GM23248 (cell line): ENCODE measurements at places on chromosomes 5 and 9.
A peak's percentile ranks its signal among the peaks of the same experiment; 100 is the strongest.

GRCh38 chr5:1729641-1730486 is 69.8 kb downstream of the MRPL36 start:
- DNase-seq = no peak

- no peak for DNase-seq
Observed at GRCh38 chr9:93680443-93681268, 104.3 kb downstream of the PHF2 start.

DNA sequence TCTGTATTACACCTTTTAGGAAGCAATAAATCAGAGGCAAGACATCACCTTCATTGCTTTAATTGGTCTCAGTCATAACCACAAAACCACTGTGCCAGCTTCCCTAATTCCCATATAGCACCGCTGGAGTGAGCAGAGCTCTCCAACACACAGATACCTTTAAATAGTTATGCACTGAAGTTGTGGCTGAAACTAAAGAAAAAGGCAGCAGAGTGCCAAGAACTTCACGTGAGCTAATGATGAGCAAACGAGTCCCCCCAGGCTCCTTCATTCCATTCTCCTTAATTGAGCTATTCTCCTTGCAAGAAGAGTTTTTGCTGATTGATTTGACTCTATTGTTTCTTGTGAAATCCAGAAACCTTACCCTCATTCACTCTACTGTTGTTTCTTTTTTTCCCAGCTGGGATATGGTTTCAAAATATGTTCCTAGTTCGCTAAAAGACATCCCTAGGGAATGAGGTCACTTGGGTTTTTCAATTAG is 501.5 kb downstream of the SPATA31D1 start:
- peak; percentile 84 for DNase-seq

GRCh38 chr9:102049586-102050246 is 311.3 kb upstream of the GRIN3A start:
- DNase-seq = no peak

- no peak for DNase-seq
Observed at GRCh38 chr5:67620424-67621397, 424.1 kb upstream of the CD180 start.

DNA sequence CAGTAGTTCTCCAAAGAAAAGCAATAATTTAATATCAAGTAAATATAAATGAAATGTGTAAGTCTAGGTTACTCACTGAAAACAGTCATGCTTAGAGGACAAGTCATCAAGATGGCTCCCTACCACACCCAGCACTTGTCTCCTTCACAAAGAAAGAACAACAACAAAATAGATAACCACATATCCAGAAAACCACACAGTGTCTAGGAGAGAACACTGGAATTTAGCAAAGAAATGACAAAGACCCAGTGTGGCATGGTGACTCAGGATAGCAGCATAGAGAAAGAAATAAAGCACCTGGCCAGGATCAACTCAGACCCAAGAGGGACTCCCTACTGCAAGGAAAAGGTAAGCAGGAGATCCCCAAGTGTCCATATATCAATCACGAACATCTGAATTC is 356.2 kb downstream of the TMEM161B start:
- DNase-seq = no peak

DNA sequence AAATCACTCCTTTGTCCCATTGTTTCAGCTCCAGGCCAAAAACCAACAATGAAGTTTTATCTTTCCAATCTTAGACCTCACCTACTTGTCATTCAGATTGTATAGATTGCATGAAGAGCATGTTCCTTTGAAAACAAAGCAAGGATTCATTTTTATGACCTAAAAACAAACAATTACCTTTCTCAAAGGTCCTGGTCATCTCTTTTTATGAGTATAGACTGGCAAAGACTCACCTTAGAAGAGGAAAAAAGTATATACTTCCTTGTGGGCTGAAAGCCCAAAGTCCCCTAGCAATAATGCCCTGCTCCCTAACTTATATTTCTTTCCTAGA is 28.4 kb upstream of the TLE1 start:
- no peak for DNase-seq

DNA sequence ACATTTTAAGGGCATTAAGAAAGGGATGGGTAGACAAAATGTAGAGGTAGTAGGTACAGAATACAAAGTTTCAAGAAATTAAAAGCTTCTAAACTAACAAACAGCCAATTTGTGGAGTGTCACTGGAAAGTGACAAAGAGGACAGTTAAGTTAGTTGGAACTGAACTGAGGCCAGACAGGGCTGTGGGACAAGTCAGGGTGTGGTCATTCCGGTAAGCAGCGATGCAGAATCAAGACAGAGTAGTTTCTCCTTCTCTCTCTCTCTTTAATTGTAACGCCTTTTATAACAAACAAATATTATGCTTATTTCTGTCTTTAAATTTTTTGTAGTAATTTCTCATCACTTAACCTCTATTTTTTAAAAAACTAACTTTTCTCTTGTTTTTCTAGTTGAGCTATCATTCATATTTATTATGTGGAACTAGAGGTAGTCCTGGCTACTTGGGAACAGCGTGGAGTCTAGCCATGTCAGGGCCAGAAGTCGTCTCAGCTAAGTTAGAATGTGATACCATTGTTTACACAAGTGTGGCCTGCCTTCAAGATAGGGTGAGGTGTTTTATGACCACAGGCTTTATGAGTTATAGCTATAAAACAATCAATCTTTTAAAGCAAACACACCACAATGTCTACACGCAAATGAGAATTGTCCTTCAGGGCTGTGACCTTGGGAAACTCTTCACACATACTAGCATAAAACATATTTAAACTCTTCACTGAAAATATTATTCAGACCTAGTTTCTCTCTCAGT is 115.3 kb upstream of the CDKN2B start:
- no peak for DNase-seq

GRCh38 chr9:8567963-8568579 is 768.5 kb upstream of the DMAC1 start:
- no peak for DNase-seq

DNA sequence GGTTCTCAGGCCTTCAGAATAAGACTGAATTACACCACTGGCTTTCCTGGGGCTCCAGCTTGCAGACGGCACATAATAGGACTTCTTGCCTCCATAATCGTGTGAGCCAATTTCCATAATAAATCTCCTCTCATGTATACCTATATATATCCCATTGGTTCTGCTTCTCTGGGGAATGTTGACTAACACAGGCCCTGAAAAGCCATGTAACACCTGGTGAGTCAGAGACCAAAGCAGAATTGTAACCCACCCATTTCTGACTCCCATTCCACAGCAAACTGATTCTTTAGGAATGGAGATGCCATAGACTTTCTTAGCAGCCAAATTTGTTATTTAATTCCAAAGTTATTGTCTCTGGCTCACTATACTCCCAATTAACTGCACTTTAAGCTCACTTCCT is 85.4 kb upstream of the AGXT2 start:
- DNase-seq = peak; percentile 75

DNA sequence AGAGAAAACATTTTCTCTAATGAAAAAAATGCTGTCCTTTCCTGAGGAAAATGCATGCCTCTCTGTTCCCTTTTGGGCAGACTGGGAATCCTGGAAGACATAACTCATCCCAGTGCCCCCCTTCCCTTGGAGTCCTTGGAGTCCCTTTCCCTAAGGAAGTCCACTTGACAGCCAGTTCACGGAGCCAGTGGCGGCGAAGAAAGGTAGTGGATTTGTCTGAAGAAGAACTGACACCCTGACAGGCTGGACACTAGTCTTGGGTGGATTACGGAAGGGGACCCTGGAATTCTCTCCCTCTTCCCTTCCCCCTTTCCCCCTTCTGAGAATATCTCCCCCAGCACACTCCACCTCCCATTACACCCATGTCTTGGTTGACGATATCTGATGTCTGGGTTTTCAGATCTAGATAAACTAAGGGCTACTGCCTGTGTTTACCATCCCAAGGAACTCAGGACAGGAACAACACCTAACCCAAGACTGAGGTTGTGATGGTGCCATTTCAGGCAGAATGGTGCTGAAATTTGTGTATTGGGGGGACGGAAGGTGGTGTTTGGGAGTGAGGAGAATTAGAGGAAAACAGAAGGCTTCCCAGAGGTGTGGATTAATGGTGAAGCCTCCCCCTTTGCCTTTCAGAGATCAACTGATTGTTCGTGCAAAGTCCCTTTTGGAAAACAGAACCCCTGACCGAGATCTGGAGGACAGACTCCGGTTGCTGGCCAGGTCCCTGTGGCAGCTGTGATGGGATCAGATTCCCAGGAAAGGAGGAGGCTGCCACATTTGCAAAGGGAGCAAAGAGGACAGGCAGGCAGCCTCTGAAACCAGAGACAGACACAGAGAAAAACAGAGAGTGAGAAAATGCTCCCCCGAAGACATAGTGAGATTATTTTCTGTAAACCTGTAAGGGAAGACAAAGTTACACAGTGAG is 704 bp downstream of the SPARC start:
- peak; percentile 55 for DNase-seq

- DNase-seq = peak; percentile 13
Observed at GRCh38 chr9:137820161-137820855, 57.3 kb upstream of the CACNA1B start.

DNA sequence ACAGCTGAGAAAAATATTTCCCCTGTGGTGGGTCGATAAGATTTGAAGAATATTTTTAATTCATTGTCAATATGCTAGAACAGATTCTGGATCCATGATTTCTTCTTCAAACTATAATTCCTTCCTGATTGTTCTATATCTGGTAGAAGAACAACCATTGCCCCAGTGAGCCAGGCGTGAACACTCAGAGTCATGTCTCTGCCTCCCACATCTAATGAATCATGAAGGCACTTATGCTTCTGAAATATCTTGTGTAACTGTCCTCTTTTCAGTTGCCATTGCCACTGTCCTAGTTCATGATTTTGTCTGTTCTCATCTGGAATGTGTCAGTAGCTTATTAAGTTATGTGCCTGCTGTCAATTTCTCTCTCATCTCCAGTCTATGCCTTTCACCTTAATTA is 40.0 kb downstream of the GABRG2 start:
- DNase-seq = no peak
